GM12864 (cell line): ENCODE measurements at places on chromosomes 16 and 17.

GRCh38 chr17:49965524-49965909 is 3.5 kb upstream of the DLX4 start:
- no peak for DNase-seq

GRCh38 chr17:66175892-66176291 is 16.0 kb downstream of the CEP112 start:
- DNase-seq: no peak

DNA sequence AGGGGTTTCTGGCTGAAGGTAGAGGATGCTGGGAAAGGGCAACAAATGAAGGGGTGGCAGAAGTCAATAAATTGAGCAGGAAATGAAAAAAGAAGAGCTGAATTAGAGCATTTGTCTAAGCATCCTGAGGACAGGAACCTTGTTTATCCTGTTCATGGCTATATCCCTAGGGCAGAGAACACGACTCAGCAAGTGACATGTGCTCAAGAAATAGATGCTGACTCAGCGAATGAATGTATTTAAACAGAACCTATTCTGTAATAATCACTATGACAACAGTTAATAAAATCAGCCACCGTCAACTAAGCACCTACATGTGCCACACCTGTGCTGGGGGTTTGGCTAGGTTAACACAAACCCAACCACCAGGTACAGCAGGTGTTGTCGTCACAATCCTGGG is 80.3 kb downstream of the CDK5R1 start:
- DNase-seq: no peak

GRCh38 chr16:47069313-47069712 is 74.4 kb downstream of the NETO2 start:
- DNase-seq: no peak

- no peak for DNase-seq
Observed at GRCh38 chr17:82892899-82893565, 53.2 kb upstream of the ZNF750 start.

DNA sequence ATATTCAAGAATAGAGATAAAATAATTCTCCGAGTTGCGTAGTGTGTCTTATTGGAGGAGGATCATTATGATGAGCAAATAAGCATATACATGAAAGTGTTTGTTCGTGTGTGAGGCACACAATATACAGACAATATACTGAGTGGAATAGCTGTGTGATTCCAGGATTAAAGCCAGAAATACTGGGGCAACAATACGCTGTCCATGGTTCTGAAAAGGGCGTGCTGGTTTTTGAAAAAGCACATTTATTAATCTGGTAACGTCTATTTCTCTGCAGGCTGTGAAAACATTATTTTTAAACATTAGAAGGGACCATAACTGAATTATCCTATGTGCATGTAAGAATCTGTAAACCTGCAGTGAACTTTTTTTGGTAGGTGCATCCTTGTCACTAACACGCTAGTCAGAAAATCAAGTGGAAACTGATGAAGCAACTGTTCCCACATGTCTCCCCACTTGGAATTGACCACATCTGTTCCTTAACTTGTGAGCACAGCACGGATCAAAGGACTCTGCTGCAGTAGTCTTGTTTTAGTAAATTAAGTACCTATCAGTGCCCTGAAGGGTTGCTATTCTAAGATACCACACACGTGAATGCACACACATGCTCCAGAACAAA is 346.0 kb downstream of the GRIN2A start:
- no peak for DNase-seq

DNA sequence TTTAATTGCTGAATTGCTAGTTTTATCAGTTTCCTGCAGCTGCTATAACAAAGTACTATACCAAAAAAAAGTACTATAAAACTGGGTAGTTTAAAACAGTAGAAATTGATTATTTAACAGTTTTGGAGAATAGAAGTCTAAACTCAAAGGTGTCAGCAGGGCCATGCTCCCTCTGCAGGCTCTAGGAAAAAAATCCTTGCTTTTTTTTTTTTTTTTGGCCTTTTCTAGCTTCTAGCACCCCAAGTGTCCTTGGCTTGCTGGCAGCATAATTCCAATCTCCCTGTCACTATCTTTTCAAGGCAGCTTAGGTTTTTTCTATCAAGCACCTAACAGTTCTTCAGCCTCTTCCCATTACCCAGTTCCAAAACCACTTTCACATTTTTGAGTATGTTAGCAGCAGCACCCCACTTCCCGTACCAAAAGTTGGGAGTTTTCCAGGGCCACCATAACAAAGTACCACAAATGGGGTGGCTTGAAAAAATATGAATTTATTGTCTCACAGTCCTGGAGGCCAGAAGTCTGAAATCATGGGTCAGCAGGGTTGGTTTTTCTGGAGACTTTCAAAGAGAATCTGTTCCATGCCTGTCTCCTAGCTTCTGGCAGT is 37.4 kb downstream of the BPTF start:
- DNase-seq: no peak

- DNase-seq: no peak
Observed at GRCh38 chr17:13939222-13939621, 130.1 kb upstream of the COX10 start.

- peak; percentile 63 for DNase-seq
Observed at GRCh38 chr17:28567604-28568003, 3.7 kb downstream of the PIGS start.

DNA sequence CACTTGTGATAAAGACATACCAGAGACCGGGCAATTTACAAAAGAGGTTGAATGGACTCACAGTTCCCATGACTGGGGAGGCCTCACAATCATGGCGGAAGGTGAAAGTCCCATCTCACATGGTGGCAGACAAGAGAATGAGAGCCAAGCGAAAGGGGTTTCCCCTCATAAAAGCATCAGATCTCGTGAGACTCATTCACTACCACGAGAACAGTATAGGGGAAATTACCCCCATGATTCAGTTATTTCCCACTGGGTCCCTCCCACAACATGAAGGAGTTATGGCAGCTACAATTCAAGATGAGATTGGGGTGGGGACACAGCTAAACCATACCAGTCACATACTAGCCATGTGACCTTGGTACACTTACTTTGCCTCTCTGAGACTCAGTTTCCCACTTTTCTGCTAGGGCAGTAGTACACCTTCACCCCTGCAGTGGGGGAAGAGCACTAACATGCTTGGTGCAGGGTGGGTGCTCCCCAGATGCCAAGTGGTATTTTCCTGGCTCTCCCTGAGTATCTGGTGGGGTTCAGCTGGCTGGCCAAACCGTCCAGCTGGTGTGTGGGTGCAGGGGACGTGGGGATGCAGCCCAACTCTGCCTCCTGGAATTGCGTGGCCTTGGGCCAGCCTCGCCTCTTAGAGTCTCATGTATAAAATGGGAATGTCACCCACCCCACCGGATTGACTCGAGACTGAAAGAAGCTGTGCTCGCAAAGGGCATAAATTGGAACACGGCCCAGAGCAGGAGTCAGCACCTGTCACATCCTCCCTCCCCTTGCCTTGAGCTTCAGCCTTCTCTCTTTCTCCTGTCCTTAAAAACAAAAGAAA is 364.1 kb downstream of the CPPED1 start:
- DNase-seq: no peak

- DNase-seq: no peak
Observed at GRCh38 chr16:81366316-81366932, 51.7 kb downstream of the GAN start.

DNA sequence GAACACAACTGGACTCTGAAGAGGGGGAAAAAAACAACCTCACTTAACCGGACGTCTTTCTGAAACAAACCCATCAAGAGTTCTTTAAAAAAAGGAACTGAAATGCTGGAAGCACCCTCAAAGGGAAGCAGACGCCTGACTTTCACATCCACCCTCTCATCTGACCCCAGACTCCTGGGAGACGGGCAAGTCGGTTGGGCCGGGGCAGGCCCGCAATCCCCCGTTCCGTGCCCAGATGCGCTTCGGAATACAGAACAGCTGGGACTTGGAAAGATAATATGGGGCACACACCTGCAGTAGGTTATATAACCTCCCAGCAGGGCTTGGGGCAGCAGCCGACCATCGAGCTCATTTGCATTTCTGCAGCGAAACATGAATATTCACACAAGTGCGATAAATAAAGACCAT is 3.7 kb downstream of the ARHGAP27 start:
- no peak for DNase-seq

GRCh38 chr16:77744141-77744540 is 21.8 kb downstream of the NUDT7 start:
- DNase-seq: no peak

DNA sequence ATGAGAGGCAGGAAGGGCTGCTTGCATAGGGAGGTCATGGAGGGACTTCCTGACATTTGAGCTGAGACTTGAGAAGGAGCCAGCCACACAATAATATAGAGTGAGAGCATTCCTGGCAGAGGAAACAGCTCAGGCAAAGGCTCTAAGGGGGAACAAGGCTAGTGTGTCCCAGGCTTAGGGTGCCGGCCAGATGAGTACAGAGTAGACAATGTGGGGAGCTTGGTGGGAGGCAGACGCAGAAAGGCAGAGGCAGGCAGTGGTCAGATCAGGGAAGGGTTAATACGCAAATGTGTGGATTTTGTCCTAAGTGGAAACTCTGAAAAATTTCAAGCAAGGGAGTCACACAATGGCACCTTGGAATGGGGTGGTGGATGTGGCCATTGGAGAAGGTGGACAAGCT is 31.3 kb downstream of the CD300LB start:
- no peak for DNase-seq

DNA sequence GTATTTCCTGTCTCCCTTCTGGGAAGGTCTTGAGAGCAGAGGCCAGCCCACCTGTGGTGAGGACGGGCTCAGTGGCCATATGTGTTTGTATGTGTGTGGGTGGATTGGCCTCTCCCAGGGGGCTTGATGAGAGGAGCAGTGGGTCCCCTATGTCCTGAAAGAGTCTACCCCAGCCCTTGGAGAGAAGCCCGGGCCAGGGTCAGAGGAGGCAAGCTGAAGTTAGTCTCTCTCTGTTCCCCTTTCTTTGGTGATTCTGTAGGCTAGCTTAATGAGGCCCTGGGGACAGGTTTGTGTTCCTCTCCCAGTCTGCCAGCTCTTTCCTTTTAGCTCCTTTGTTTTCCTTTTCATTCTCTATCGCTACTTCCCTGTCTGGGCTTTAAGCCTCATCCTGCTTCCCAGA is 23.8 kb upstream of the NFATC3 start:
- no peak for DNase-seq
